Left lung (tissue), 14 donors: ENCODE measurements at places on chromosomes 12 and 14.

DNA sequence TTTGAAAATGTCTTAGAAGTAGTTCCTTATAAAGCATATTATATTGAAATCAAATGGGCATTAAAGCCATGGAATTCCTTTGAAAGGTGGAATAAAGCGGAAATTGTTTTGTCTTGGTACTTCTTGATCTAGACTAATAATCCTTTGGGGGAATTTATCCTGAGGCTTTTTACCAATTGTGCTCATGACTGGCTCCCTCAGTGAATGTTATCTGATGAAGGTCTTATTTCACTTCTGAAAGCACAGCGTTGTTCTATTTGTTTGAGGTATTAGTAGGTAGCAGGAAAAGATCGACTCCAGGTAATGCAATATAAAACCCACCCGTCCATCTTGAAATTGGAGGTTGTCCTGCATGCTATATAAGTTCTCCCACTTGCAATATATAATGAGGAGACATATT, 64.8 kb downstream of the PPFIBP1 start:
- DNase-seq = no peak

DNA sequence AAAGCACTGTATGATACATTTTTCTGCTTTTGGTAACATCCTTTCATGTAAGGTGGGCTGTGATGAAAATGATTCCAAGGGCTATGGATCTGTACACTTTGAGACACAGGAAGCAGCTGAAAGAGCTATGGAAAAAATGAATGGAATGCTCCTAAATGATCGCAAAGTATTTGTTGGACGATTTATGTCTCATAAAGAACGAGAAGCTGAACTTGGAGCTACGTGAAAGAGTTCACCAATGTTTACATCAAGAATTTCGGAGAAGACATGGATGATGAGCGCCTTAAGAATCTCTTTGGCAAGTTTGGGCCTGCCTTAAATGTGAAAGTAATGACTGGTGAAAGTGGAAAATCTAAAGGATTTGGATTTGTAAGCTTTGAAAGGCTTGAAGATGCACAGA, 22.1 kb upstream of the SRGAP1 start:
- no peak for DNase-seq

- DNase-seq = peak; percentile 92
Observed at GRCh38 chr14:89773644-89774316, 180.8 kb downstream of the EFCAB11 start.

DNA sequence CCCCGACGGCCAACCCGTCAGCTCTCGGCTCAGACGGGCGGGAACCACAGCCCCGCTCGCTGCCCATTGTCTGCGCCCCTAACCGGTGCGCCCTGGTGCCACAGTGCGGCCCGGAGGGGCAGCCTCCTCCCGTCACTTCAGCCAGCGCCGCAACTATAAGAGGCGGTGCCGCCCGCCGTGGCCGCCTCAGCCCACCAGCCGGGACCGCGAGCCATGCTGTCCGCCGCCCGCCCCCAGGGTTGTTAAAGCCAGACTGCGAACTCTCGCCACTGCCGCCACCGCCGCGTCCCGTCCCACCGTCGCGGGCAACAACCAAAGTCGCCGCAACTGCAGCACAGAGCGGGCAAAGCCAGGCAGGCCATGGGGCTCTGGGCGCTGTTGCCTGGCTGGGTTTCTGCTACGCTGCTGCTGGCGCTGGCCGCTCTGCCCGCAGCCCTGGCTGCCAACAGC, at the start of gene WNT1:
Gene WNT1 (plus strand): TSS at position 32 of the 450 bp plus-strand sequence. CDS start 329 bp downstream, at position 361.
- DNase-seq = peak; percentile 77

DNA sequence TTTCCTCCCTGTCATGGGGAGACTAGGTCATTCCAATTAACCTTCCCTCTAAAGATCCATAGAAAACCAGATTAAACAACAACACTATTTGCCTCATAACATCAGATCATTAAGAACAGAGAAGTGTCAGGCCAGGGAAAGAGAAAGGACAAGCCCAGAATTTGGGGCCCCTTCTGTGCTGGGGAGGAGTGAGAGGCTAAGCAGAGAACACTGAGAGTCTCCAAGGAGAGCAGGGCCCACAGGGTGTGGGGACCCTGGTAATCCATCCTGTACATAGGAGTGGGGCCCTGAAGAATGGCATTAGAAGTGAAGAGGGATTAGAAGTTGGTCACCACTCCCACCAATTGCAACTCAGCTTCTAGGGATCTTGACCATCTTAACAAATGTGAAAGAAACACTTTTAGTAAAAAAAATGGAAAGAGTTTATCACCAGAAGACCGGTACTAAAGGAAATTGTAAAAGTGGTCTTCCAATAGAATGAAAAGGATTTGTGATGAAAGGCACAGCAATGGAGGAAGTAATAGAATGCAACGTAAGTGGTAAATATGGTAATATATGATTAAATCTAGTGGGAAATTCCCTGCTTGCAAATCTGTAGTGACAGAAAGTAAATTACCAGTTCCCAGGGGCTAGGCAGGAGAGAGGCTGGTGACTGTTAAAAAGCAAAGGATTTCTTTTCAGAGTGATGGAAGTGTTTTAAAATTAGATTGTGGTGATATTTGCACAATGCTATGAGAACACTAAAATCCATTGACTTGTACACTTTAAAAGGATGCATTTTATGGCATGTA, 14.0 kb upstream of the TMTC1 start:
- DNase-seq = no peak

DNA sequence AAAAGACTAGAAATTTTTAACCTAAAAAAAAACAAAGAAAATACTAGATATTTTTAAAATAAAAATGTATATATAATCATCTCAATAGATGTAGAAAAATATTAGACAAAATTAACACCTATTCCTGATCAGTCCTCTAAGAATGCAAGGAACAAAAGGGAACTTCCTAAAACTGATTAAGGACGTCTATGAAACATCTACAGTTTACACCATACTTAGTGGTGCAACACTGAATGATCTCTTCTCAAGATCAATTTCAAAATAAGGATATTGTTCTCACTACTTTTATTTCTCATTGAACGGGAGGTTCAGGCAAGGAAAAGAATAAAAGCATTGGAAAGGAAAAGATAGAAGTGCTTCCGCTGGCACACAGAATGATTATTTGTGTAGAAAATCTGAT, 16.0 kb downstream of the OLR1 start:
- DNase-seq = no peak

DNA sequence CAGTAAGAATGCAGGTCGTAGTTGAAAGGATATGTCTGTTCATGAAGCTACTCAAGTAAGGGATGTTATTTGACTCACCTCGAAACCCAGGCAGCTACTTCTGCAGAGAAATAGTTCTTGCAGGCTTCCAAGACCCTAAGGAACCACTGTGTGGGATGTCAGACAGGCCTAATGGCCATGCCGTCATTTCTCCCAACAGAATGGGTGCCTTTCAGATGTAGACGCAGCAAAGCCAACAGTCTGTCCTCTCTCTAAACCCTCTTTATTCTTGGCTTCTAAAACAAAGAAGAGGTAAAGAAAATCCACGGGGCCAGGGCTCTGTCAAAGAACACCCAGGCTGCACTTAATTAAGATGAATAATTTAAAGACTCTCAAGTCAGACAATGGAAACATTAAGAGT, 19.0 kb upstream of the ACTN1 start:
- no peak for DNase-seq

GRCh38 chr14:83170165-83170564, 1636.5 kb upstream of the SEL1L start:
- DNase-seq = no peak

- no peak for DNase-seq
Observed at GRCh38 chr14:73977896-73978295, 27.8 kb downstream of the COQ6 start.

DNA sequence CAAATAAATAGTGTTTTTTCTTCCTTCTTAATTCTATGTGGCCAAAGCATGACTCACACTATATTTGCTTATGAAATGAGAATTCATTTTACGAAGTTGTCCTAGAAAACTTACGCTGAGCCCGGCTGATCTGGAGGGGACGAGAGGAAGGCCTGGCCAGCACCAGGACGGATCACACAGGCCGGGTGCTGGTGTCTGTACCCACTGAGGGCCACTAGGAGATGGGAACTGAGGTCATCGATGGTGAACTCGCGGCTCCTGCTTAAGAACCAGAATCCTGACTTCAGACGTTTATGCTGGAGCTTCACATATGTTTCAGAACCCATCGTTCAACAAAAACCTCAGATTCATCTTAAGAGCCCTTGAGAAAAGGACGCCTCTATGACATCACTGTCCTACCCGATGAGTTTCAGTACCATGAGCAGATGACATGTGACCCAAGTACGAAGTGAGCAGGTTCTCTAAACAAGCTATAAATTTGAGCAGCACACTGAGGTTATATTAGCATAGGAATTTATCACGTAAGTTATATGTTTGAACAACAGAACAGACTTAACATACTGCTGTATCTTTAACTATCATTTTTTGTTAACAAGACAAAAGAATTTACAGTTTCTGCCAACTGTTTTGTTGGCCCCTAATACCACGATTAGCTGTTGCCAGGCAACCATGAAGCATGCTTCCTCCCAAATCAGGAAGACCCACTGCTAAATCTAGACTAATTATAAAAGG, 111.9 kb downstream of the FOXN3 start:
- DNase-seq = peak; percentile 81

- DNase-seq = no peak
Observed at GRCh38 chr12:88574278-88574677, 6.0 kb downstream of the KITLG start.

GRCh38 chr14:99758872-99759545, 34.2 kb upstream of the EML1 start:
- no peak for DNase-seq

DNA sequence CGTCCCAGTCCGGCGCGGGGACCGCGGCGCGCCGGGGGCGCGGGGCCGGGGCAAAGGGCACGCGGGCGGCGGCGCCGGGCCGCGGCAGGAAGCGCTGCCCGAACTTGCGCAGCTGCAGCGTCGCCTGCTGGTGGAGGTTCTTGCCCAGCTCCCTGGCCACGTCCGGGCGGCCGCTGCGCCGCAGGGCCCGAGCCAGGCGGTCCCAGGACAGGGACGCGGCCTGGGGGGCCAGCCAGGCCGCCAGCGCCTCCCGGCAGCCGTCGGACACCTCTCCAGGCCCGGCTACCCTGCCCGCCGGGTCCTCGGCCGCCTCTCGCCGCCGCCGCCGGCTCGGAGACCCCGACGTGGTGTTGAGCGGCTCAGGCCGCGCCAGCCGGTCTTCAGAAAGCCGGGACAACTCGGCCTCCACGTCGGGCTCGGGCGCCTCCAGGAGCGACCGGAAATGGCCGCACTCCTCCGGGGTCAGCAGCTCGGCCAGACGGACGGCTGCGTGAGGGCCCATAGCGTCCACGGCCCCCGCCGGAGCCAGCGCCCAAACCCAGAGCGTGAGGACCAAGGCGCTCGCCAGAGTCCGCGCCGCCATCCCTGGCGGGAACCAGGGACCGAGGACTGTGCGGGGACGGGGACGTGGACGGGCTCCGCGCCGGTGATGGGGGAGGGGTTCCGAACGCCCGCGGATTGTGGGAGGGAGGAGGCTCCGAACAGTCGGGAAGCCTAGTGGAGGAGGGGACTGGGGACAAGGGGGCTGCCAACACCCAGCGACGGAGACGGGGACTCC, 34.0 kb downstream of the FIGNL2 start:
- DNase-seq = peak; percentile 94

- DNase-seq = no peak
Observed at GRCh38 chr14:77290705-77291104, 19.7 kb upstream of the NGB start.

DNA sequence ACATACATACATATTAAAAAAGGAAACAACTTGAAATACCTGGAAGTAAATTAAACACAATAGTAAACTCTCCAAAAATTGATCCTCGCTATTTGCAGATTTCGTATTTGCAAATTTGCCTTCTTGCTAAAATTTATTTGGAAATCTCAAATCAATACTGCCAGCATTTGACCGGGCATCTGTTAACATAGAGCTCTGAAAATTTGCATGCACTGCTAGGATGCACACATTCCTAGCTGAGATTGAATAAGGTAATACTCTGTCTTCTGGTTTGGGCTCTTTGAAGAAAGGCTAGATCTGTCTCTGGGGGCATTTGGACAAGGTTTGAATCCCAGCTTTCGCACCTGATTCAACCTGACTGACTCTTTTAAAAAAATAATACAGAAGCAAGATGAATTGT, 729.1 kb upstream of the MGAT4C start:
- DNase-seq = no peak

DNA sequence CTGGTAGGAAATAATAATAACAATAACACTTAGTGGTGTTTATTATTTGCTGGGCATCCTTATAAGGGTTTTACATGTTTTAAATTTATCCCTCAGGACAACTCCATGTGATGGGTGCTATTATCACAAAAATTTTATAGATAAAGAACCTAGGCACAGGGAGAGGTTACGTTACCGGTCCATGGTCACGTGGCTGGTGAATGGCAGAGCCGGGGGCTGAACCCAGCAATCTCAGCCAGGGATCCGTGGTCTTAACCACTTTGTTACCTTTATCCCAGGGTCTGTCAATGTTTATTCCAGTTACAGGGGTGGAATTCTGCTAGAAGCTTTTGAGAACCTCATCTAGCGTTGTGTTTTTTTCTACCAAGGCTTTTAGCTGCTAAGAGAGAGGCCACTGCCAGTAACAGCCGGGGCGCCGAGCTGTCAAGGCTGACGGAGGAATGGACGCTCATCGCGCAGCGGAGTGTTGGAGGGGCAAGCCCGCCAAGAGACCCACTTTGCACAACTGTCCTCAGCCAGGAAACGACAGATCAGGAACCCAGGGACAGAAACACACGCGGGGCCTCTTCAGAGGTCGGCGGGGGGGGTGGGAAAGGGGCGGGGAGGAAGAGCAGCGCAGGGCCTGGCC, 418 bp downstream of the AMN1 start:
- DNase-seq = peak; percentile 61
